ENCODE measurements at places on chromosomes 13 and 19.

GRCh38 chr19:20423381-20424197 is 142.0 kb downstream of the ZNF737 start:
- DNase-seq, result no peak

GRCh38 chr13:94534166-94534565 is 54.7 kb upstream of the DCT start:
- no peak for DNase-seq

DNA sequence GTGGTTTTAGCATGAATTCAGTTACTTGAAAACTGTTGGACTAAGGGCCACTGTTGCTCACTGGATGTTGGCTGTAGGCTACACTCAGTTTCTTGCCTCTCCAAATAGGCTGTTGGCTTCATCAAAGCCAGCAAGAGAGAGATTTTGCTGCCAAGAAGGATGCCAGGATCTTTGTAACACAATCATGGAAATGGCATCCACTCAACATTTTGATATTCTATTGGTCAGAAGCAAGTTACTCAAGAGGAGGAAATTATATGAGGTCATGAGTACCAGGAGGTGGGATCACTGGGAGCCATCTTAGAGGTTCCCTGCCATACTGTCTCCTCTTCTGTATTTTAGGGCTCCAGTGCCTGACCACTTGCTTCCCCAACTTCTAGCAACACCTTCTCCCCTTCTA is 30.6 kb downstream of the SYDE1 start:
- DNase-seq, result no peak

DNA sequence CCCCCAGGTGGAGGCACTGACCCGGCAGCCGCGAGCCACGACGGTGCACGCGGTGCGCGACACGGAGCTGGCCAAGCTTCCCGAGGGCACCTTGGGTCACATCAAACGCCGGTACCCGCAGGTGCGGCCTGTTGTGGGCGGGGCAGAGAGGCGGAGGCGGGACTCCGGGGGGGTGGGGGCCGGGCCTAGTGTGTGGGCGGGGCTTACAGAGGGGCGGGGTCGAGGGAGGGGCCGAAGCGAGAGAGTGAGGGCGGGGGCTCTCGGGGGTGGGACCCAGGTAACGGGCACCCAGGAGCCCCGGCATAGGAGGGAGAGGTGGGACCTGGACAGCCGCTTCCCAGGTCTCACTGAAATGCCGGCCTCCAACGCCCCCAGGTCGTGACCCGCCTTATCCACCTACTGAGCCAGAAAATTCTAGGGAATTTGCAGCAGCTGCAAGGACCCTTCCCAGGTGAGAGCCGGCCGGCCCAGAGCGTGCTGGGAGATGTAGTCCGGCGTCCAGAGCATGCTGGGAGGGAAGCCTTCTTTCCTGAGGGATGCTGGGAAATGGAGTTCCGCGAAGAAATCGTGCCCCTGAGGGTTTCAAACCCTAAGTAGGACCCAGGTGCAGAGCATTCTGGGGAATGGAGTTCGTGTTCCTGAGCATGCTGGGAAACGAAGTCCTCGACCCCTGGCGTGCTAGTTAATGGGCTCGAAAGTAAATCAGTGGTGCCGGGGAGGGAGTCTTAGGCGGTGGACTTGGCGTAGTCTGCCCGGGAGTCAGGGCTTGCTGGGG is 15.7 kb downstream of the PNPLA6 start:
- no peak for DNase-seq

- DNase-seq, result no peak
Measured at GRCh38 chr19:54877471-54877870, 3.4 kb downstream of the FCAR start.

DNA sequence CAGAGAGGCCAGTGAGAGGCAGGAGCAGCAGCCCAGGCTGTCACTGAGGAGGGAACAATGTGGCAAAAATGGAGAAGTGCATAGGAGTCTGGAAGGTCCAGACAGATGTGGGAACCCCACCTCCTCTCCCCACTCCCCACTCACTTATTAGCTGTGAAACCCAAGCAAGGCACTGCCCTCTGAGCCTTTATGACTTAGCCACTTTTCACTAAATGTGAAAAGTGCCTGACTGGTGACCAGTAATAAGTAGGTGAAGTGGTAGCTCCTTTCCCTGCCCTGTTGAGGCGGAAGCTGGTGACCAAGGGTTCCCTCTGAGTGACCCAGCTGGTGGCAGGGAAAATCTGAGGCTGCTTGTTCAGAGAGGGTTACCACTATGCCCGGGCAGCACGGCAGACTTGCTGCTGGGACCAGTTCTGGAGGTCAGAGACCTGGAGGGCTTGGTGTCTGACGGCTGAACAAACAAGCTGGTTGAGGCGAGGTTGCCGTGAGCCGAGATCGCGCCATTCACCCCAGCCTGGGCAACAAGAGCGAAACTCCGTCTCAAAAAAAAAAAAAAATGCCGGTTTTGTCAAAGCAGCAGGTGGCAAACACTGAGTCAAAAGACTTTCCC is 80.0 kb downstream of the ZNF429 start:
- no peak for DNase-seq

- DNase-seq, result no peak
Measured at GRCh38 chr13:44379885-44380284, 6.3 kb downstream of the SERP2 start.

- no peak for DNase-seq
Measured at GRCh38 chr19:45030825-45031224, 8.0 kb upstream of the CLASRP start.

DNA sequence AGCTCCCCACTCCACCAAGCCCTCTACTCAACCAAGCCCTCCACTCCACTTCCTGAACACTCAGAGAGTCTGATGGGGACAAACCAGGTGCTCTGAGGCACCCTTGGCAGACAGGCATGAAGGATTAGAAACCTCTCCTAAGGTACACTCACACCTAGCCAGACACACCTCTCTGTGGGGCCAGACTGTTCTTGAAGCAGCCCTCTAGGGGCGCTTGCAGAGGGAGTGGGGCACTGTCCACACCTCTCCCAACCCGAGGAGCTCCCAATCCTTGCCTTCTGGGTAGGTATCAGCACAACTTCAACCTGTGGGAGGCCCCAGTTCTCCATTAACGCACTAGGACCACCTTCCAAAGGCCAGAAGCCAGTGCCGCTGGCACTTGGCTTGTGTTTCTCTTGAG is 108.7 kb upstream of the VSTM2B start:
- DNase-seq, result no peak

DNA sequence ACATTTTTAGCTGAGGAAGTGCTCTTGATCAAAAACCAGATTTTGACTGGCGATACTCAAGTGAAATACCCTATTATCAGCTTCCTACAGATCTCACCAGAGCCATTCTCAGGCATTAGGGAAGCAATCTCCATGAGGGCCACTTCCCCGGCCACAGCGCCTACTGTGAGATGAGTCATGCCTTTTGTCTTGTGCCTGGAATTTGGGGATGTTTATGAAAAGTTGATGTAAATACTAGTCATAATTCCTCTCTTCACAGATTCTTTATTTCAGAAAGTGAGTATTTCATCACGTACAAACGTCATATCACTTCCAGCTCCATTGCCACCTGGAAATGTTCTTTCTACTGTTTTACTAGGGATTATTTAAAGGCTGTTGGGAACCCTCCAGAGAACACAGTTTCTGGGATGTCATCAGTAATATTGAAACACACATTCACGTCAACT is 25.3 kb upstream of the SLC46A3 start:
- no peak for DNase-seq

GRCh38 chr13:34345258-34345965 is 527.5 kb downstream of the RFC3 start:
- DNase-seq, result no peak

Measured in bone marrow (tissue), 2 donors.